ENCODE measurements at places on chromosomes 2 and 18. TPM values are rescaled to one million over a fixed set of nuclear protein-coding genes. Genes with fewer than 3 reads are reported as not detected.

GRCh38 chr2:102070058-102070642 is 72.4 kb upstream of the IL1R1 start:
- H3K36me3 ChIP-seq = no peaks in the 10 kb centered on the region
- no peaks in the 10 kb centered on the region for H3K27me3 ChIP-seq
- DNase-seq = peak; percentile 73

DNA sequence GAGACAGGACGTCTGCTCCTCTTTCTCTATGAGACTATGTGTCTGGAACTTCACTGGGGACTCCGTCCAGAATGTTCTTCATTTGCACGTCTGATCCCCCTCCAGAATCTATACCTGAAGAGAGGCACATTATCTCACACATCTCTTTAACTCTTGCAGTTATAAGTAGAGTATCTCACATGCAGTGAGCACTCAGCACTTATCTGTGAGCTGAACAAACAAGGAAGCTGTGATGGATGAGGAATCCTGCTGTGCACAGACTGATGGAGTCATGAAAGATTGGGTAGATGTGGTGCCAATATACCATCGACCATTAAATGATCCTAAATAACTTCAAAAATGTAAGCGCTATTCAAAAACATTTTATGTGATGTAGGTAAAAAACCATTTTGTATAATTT is 888.3 kb upstream of the CELF4 start:
- no peak for DNase-seq
- H3K4me1 ChIP-seq = no peaks in the 10 kb centered on the region
- H3K27me3 ChIP-seq = no peaks in the 10 kb centered on the region
- no peak overlapping the region for H3K4me3 ChIP-seq

Gene COMMD1
- total RNA-seq = 76.8 TPM

Gene SP5
- total RNA-seq = 4.3 TPM

DNA sequence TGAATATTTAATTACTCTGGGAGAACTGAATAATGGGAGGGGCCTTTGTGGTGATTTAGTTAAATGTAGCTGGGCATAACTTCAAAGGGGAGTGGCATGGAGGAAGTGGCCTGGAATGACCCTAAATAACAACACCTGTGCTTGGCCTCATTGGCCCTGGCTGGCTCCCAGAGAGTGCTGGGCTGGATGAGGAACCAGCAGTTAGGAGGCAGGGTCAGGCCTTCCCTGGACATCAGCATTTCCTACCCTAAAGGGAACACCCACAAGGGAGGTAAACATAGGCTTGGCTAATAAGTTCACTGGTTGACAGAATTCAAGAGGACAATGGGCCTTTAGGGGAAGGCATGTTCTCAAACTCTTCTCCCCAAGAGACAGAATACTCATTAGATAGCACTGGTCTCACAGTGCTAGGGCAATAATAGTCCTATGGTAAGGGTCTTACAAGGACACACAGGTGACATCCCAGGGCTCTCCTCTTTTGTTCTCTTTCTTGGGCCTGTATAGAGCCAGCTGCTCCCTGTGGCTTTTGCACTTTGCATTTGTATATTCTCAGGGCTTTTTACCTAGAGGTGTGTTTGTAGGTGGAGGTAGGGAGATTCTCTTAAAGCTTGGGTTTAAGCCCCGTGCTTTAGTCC is 106.8 kb downstream of the ZNF519 start:
- no peaks in the 10 kb centered on the region for H3K27me3 ChIP-seq
- no peak overlapping the region for H3K27ac ChIP-seq
- H3K4me3 ChIP-seq = no peak overlapping the region
- no peaks in the 10 kb centered on the region for H3K4me1 ChIP-seq

GRCh38 chr2:46001741-46002506 is 295.3 kb upstream of the EPAS1 start:
- no peaks in the 10 kb centered on the region for H3K36me3 ChIP-seq
- DNase-seq = peak; percentile 28
- H3K27ac ChIP-seq = peak overlapping the region; percentile 22
- peaks cover 14% of the 10 kb centered on the region for H3K4me1 ChIP-seq
- no peak overlapping the region for H3K4me3 ChIP-seq

DNA sequence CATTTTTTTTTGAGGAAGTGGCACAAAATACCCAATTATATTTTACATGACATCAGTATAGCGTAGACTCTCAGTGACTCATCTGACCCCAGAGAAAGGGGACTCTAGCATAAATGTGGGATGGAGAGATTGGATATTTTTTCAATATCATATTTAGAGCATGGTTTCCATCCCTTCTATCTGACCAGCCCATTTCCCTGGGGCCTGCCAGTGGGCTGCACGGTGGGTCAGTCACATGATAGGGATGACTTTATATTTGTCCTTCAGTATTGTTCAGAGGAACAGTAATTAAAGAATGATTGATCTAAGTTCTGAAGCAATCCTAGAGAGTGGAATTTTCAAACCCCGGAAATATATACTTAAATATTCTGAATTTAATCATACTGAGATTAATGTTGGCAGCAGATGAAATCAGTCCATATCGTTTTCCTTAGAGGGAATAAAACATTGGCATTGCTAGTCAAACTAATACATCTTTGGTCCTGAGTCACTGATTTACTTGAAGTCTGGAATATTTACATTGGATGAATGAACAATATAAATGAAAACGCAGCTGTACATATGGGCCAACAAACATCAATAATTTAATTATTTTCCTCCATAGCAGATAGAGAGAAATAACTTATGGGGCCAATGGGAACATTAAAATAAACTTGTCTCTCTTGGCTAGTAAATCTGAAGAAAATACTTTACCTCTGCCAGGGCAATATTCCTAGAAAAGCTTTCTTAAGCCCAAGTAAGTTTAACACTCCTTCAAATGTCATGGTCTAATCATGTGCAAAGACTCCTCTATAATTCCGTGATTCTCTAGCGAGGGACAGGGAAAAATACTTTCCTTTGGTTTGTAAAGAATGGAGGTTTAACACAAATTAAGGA is 563.6 kb upstream of the PKDCC start:
- no peaks in the 10 kb centered on the region for H3K4me1 ChIP-seq
- no peak for DNase-seq
- H3K27me3 ChIP-seq = no peaks in the 10 kb centered on the region
- no peaks in the 10 kb centered on the region for H3K36me3 ChIP-seq

Gene PTPN4
- 8.0 TPM for total RNA-seq

Gene ERLEC1
- total RNA-seq = 79.2 TPM

Gene LRATD1
- total RNA-seq = not detected

Gene SCN3A
- total RNA-seq = 0.19 TPM

GRCh38 chr18:73980289-73980979 is 167.2 kb downstream of the FBXO15 start:
- H3K27me3 ChIP-seq = no peaks in the 10 kb centered on the region
- H3K27ac ChIP-seq = no peak overlapping the region
- H3K36me3 ChIP-seq = no peaks in the 10 kb centered on the region
- no peak overlapping the region for H3K4me3 ChIP-seq
- H3K4me1 ChIP-seq = no peaks in the 10 kb centered on the region

GRCh38 chr2:136505462-136505861 is 259.9 kb upstream of the THSD7B start:
- H3K4me1 ChIP-seq = no peaks in the 10 kb centered on the region
- no peak overlapping the region for H3K27ac ChIP-seq
- 0 out of 2 replicates have a peak, but pooled peaks cover 5% of the 10 kb centered on the region for H3K27me3 ChIP-seq
- H3K4me3 ChIP-seq = no peak overlapping the region

DNA sequence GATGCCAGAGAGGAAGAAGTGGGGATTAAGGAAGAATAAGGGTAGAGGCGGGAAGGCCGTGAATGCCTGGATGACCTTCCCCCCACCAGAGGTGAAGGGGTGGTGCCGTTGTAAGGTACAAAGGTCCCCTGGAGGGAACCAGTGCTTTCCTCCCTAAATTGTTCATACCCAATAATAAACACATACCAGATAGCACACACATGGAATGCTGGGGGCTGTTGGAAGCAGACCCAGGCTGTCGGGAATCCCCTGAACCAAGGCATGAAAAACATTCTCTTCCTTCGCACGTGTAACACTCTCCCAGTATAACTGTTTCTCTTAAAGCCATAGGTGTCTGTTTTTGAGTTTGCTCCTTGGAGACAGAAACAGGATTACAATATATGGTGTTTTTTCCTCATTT is 107.1 kb upstream of the CTAGE1 start:
- peak overlapping the region; percentile 93 for H3K27ac ChIP-seq
- H3K4me3 ChIP-seq = no peak overlapping the region
- no peaks in the 10 kb centered on the region for H3K27me3 ChIP-seq

DNA sequence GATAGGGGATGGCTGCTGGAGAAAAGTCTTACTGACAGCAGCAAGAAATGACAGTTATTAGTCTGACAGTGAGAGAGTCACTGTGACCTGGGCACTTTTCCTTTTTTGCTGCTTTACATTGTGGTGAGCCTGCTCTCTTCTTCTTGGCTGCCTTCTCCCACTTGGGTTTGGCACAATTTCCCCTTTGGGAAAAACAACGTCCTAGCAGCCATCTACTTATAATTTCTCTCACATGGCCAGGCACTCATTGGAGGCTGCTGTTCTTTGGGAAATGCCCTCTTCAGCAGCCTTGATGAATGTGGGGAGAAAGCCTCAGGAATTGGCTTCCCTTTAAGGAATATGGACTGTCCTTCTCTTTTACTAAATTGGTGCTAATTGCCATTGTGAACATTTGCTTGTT is 60.4 kb upstream of the SLC1A4 start:
- H3K27ac ChIP-seq = no peak overlapping the region
- H3K36me3 ChIP-seq = no peaks in the 10 kb centered on the region
- H3K4me1 ChIP-seq = no peaks in the 10 kb centered on the region
- DNase-seq = no peak

Gene MBP
- total RNA-seq = not detected

GRCh38 chr2:240528406-240529040 is 29.3 kb downstream of the ANKMY1 start:
- no peaks in the 10 kb centered on the region for H3K4me1 ChIP-seq
- no peak overlapping the region for H3K27ac ChIP-seq
- no peaks in the 10 kb centered on the region for H3K27me3 ChIP-seq
- H3K4me3 ChIP-seq = no peak overlapping the region
- H3K36me3 ChIP-seq = peaks cover 29% of the 10 kb centered on the region

DNA sequence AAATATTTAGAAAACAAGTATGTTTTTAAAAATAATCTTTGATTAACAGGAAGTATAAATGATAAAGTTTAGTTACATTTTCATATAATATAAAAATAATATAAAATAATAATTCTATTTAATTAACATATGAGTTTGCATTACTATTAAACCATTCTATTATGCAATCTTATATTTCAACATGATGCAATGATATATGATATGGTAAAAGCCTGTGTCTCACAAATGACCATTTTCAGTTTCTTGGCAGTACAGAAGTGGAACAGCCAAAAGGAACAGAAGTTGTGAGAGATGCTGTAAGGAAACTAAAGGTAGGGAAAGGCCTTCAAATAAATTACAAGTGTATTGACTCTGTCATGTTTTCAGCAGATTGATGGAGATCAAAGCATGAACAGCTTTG is 230.8 kb downstream of the GULP1 start:
- H3K27ac ChIP-seq = no peak overlapping the region
- H3K4me3 ChIP-seq = no peak overlapping the region
- H3K4me1 ChIP-seq = peaks cover 10% of the 10 kb centered on the region

DNA sequence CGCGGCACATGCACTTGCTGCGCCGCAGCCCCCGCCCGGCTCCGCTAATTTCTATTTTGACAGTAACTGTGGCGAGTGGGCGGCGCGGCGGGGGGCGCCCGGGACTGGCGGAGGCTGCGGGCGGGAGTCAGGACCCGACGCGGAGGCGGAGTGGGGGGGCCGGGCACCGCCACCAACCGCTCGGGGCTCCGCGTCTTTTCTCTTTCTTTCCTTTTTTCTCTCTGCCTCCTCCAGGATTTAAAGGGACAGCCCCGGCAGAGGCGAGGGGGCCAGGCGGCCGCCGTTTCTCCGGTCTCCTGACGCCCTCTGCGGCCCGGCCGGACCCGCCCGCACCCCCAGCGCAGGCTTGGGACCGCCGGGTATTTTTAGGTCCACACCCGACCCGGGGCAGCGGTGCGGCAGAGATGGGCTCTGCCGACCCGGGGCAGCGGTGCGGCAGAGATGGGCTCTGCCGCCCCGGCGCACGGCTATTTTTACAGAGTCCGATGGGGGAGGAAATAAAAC is 460 bp upstream of the ZBTB7C start:
- peak; percentile 54 for DNase-seq
- H3K36me3 ChIP-seq = no peaks in the 10 kb centered on the region
- peaks cover 24% of the 10 kb centered on the region for H3K4me1 ChIP-seq
- no peak overlapping the region for H3K27ac ChIP-seq
- H3K27me3 ChIP-seq = peaks cover 22% of the 10 kb centered on the region
- peak overlapping the region; percentile 53 for H3K4me3 ChIP-seq

GRCh38 chr2:225668606-225669266 is 269.2 kb downstream of the NYAP2 start:
- H3K36me3 ChIP-seq = no peaks in the 10 kb centered on the region
- no peaks in the 10 kb centered on the region for H3K27me3 ChIP-seq
- H3K4me3 ChIP-seq = no peak overlapping the region
- H3K4me1 ChIP-seq = no peaks in the 10 kb centered on the region

- no peaks in the 10 kb centered on the region for H3K4me1 ChIP-seq
- H3K27me3 ChIP-seq = no peaks in the 10 kb centered on the region
- H3K27ac ChIP-seq = no peak overlapping the region
- H3K36me3 ChIP-seq = no peaks in the 10 kb centered on the region
These were observed 418.6 kb upstream of the SLC39A10 start for GRCh38 chr2:195238379-195238778.

DNA sequence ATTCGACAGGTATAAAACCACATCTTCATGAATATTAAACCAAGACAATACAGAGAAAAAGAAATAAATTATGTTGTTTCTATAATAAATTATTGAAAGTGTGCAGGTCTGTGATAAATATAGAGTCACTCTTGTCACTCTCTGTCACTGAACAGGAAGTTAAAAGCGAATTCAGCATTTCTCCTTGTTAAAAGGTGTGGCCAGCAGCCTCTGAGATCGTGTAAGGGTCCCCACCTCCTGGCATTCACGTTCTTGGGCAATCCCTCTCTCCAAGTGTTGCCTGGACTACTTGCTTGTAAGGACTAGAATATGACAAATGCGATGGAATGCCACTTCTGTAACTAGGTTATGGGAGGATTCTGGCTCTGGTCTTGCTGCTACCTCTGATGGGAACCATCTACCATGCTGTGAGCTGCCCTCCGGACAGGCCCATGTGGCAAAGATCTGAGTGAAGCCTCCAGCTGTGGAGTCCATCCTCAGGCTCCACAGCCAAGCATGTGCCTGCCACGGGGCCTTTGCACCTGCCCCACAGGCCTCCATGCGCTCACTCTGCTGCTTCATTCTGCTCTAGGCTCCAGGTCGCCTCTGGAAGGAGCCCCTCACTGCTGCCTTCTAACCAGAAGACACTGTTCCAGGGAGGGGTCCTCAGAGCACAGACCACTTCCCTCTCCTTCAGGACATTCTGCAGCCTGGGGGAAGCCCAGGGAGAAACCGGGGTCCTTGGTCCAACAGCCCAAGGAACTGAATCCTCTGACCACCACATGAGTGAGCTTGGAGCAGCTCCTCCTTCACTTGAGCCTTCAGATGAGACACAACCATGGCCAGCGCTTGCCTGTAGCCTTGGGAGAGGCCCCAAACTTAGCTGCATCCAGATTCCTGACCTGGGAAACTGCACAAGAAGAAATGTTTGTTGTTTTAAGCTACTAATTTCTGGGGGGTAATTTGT is 202.9 kb upstream of the HDAC4 start:
- H3K27ac ChIP-seq = no peak overlapping the region
- H3K4me3 ChIP-seq = no peak overlapping the region
- H3K27me3 ChIP-seq = peaks cover 5% of the 10 kb centered on the region
- H3K4me1 ChIP-seq = no peaks in the 10 kb centered on the region
- peak; percentile 25 for DNase-seq
- H3K36me3 ChIP-seq = no peaks in the 10 kb centered on the region
